ENCODE measurements at places on chromosomes 3 and 15. TPM values are rescaled to one million over a fixed set of nuclear protein-coding genes. Genes with fewer than 3 reads are reported as not detected.

- H3K27me3 ChIP-seq, result no peaks in the 10 kb centered on the region
- no peak overlapping the region for H3K4me3 ChIP-seq
- DNase-seq, result no peak
- H3K27ac ChIP-seq, result no peak overlapping the region
- H3K4me1 ChIP-seq, result no peaks in the 10 kb centered on the region
Observed at GRCh38 chr15:84734794-84735479, 13.5 kb upstream of the ZNF592 start.

DNA sequence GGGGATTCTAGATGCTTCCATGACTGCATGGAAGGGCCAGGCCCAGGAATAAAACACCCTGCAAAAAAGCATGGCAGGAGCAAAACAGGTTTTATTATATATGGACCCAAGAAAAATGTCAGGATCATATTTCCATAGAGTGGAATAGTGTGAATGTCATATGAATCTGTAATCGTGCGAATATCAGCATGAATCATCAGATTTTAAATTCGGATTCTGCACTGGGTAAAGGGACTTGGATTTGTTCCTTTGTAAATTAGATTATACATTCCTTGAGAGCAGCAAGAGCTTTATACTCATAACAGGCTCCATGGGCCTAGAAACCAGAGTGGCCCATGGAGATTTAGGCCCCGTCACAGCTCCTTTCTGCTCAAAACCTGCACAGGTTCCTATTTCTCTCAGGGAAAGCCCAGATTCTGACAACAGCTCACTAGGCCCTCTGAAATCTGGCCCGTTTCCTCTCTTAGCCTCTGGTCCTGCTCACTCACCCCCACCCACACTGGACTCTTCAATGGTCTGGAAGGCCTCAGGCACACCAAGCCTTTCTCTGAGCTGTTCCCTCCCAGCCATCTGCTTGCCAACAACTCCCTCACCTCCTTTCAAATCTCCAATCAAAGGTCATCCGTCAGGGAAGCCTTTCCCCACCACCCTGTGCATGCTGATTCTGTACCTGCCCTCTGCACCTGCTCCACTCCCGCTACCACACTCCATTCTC, 76.0 kb downstream of the FEM1B start:
- peak overlapping the region; percentile 57 for H3K27ac ChIP-seq
- no peaks in the 10 kb centered on the region for H3K36me3 ChIP-seq
- no peak for DNase-seq
- no peaks in the 10 kb centered on the region for H3K27me3 ChIP-seq

Gene NPAP1
- not detected for total RNA-seq

Gene CCR1
- total RNA-seq, result 1.0 TPM

DNA sequence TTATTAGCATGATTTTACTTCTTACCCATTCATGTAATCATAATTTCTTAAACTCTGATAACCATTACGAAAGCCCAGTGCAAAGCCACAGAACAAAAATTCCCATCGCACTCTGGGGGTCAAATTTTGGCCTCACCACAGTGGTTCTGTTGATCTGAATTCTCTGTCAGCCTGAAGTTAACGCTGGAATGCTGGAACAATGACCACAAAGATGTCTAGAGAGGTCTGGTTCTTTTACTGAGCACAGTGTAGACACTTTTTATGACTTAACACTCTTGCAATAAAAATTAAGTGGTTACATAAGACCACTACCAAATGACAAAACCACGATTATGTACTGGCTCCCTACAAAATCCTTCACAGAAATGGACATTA, 94.7 kb downstream of the PDZRN3 start:
- DNase-seq, result no peak
- H3K36me3 ChIP-seq, result no peaks in the 10 kb centered on the region
- no peak overlapping the region for H3K4me3 ChIP-seq

Gene NEO1
- total RNA-seq, result 33.3 TPM

Gene NRROS
- 2.8 TPM for total RNA-seq

GRCh38 chr3:188687389-188687788, 484.4 kb upstream of the TPRG1 start:
- H3K4me1 ChIP-seq, result peaks cover 38% of the 10 kb centered on the region
- H3K27ac ChIP-seq, result peak overlapping the region; percentile 4
- no peak for DNase-seq

Gene RYR3
- 159 TPM for total RNA-seq

DNA sequence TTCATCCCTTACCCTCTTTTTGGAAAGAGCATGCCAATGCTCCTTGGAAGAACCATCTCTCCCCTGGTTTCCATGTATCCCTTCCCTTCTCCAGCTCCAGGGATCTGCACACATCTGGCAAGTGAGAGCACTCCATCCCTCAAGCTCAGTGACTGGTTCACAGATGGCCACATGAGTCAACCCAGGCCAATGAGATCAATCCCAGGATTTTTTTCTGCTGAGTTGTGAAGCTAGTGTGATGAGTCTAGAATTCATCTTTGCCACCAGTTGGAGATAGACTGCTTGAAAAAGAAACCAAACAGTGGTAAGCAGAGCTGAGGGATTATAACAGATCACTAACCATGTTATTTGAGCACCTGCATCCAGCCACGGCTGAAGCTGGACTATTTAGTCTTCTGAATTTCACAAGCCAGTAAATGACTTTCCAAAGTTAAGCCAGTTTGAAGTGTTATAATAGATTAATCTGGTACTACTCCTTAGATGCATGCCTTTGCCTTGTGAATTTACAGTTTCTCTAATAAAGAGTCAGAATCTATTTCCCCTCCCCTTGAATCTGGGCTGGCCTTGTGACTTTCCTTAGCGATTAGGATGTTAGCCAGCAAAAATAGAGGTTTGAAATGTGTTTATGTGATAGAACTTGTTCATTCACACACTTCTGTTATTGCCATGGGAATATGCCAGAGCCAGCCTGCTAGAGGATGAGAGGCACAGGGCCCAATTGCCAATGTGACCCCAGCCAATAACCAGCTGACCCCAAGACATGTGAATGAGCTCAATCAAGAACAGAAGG, 159.8 kb downstream of the WNT5A start:
- H3K27me3 ChIP-seq, result no peaks in the 10 kb centered on the region
- no peak overlapping the region for H3K27ac ChIP-seq
- no peaks in the 10 kb centered on the region for H3K36me3 ChIP-seq
- no peak overlapping the region for H3K4me3 ChIP-seq

Gene PLOD2
- 7.5 TPM for total RNA-seq

DNA sequence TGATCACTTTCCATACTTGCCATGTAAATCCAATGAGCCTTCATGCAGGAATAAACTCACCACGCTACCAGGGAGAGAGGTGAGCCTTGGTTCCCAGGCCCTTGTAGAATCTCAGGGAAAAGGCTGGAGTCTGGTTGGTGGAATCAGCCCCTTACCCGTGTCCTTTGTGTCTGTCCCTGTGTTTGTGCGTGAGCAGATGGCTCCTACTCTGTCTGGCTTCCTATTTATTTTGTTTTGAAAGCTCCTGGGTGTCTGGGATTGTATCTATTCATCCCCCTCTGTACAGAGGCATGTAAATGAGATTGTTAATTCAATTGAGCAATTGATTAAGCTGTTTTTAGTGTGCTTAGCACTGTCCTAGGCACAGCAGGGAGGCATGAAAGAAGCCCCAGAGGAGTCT, 278.1 kb downstream of the THSD4 start:
- no peak overlapping the region for H3K4me3 ChIP-seq
- no peaks in the 10 kb centered on the region for H3K4me1 ChIP-seq
- no peak overlapping the region for H3K27ac ChIP-seq
- no peaks in the 10 kb centered on the region for H3K27me3 ChIP-seq
- DNase-seq, result no peak
- no peaks in the 10 kb centered on the region for H3K36me3 ChIP-seq

DNA sequence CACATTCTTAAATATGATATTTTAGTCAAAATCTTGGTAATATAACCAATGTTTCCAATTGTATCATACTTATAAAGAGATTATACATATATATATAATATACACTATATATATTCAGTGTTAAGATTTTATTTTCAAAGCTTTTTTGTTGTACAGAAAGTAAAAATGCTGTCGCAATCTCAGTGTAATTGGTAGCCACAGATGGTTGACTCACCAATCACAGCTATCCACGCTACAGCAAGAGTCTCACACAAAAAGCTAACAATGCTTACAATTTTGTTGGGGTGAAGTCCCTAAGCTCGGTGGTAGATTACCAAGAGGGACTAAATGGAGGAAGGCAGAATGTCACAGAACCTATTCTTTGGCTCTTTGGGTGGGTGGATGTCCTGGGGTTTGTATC, 16.9 kb upstream of the CFAP161 start:
- no peaks in the 10 kb centered on the region for H3K4me1 ChIP-seq
- H3K27me3 ChIP-seq, result peaks cover 5% of the 10 kb centered on the region
- H3K4me3 ChIP-seq, result no peak overlapping the region

Gene RHOV
- total RNA-seq, result not detected

- no peaks in the 10 kb centered on the region for H3K4me1 ChIP-seq
- no peak overlapping the region for H3K4me3 ChIP-seq
- H3K27me3 ChIP-seq, result no peaks in the 10 kb centered on the region
- H3K27ac ChIP-seq, result no peak overlapping the region
- peaks cover 6% of the 10 kb centered on the region for H3K36me3 ChIP-seq
Observed at GRCh38 chr3:126421573-126422119, 26.9 kb downstream of the CFAP100 start.

Gene ERICH6
- not detected for total RNA-seq

- no peak overlapping the region for H3K4me3 ChIP-seq
- H3K27me3 ChIP-seq, result no peaks in the 10 kb centered on the region
- H3K4me1 ChIP-seq, result no peaks in the 10 kb centered on the region
- H3K27ac ChIP-seq, result no peak overlapping the region
- no peak for DNase-seq
Observed at GRCh38 chr3:192364316-192364715, 363.0 kb downstream of the FGF12 start.

- no peak overlapping the region for H3K27ac ChIP-seq
- DNase-seq, result no peak
- H3K27me3 ChIP-seq, result no peaks in the 10 kb centered on the region
Observed at GRCh38 chr3:4623421-4623999, 130.4 kb downstream of the ITPR1 start.

- no peaks in the 10 kb centered on the region for H3K4me1 ChIP-seq
- no peaks in the 10 kb centered on the region for H3K36me3 ChIP-seq
- no peak overlapping the region for H3K4me3 ChIP-seq
Observed at GRCh38 chr3:172846103-172846561, 95.6 kb downstream of the ECT2 start.

- no peaks in the 10 kb centered on the region for H3K36me3 ChIP-seq
- H3K4me1 ChIP-seq, result peaks cover 23% of the 10 kb centered on the region
- H3K4me3 ChIP-seq, result no peak overlapping the region
- DNase-seq, result no peak
Observed at GRCh38 chr15:60340207-60340921, 57.4 kb downstream of the ANXA2 start.

DNA sequence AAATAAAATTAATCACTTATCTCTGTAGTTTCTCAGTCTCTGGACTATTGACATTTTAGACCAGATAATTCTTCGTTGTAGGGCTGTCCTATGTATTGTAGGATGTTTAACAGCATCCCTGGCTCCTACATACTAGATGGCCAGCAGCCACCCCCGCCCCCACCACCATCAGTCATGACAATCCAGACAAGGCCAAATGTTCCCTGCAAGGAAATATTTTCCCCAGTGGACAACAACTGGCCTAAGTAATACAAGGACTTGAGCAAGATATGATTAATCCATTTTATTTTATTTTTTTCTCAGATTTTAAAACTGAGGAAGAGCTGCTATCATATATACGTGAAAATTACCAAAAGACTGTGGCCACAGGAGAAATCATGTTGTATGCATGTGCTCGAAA, 23.8 kb downstream of the TICRR start:
- no peaks in the 10 kb centered on the region for H3K4me1 ChIP-seq
- H3K4me3 ChIP-seq, result no peak overlapping the region
- DNase-seq, result no peak
- H3K27me3 ChIP-seq, result no peaks in the 10 kb centered on the region

- H3K27ac ChIP-seq, result peak overlapping the region; percentile 6
- DNase-seq, result peak; percentile 82
- peak overlapping the region; percentile 32 for H3K4me3 ChIP-seq
- H3K27me3 ChIP-seq, result no peaks in the 10 kb centered on the region
Observed at GRCh38 chr3:48694610-48695392, 9.1 kb upstream of the NCKIPSD start.

DNA sequence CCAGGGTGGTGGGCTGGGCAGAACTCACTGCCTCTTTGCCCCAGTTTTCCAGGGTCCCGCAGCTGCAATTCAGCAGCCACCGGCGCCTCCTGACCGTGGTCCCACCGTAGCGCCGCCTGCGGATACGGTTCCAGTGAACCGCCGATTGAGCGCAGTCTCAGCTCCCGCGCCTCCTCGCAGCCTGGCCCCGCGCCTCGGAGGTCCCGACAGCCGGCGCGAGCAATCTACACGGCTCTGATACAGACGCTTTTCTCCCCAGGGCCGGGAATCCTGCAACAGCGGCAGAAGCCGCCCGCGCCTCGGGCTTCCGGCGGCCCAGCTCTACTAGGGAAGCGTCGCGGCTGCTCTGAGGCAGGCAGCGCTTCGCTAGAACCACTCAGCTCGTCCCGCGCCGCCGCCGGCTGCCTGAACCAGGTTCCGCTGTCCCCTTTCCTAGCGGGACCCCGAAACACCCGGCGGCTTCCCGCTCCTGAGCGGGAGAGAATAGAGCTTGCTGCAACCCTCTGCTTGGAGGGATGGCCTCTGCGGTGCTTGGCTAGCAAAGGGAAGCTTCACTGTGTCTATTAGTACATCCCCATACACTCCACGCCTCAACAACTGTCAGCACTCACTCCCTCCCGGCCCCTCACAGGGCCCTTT, 3.1 kb downstream of the FOXL2NB start:
- H3K27me3 ChIP-seq, result peaks cover 88% of the 10 kb centered on the region
- no peak for DNase-seq
- no peak overlapping the region for H3K27ac ChIP-seq
- H3K36me3 ChIP-seq, result no peaks in the 10 kb centered on the region

DNA sequence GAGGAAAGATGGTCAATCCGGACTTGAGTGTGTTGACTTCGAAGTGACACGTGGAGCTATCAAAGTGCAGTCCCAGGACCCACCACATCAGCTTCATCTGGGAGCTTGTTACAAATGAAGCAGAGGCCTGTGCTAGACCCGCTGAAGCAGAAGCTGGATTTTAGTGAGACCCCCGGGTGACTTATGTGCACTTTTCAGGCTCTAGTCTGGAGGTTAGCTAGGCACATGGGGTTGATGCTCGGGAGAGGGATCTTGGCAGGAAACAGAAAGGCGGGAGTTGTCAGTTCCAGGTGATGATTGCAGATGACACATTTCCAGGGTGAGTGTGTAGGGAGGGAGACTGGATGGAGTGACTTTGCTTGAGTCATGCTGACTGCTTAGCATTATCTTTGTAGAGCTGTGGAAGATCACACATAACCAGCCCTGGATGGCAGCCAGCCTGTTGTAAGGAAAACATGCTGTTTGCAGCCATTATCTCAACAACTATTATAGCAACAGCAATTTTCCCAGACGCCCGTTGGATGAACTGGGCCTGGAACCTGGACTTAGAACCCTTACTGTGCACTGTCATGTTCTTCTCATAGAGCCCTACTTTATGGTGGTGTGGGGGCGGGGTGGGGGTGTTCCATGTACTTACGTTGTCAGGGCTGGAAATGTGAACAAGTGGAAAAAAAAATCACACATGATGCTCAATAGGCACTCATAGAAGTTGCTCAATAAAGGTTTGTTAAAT, 122.4 kb downstream of the THSD4 start:
- H3K36me3 ChIP-seq, result no peaks in the 10 kb centered on the region
- H3K27ac ChIP-seq, result no peak overlapping the region
- no peak for DNase-seq

Gene ISL2
- total RNA-seq, result not detected

Gene TGM4
- not detected for total RNA-seq

GRCh38 chr3:150147776-150148175, 177.1 kb upstream of the PFN2 start:
- no peaks in the 10 kb centered on the region for H3K27me3 ChIP-seq
- no peaks in the 10 kb centered on the region for H3K36me3 ChIP-seq
- H3K4me3 ChIP-seq, result peak overlapping the region; percentile 17
- peak; percentile 72 for DNase-seq

GRCh38 chr3:52093756-52094545, 37.6 kb upstream of the DUSP7 start:
- H3K27me3 ChIP-seq, result no peaks in the 10 kb centered on the region
- no peaks in the 10 kb centered on the region for H3K36me3 ChIP-seq
- no peak overlapping the region for H3K4me3 ChIP-seq
